RWPE1 (cell line): ENCODE measurements at places on chromosomes 6 and 20.

GRCh38 chr6:43532201-43532600 lies 15.3 kb downstream of the POLR1C start:
- no peak for DNase-seq

GRCh38 chr6:125169522-125169921 lies 15.9 kb downstream of the TPD52L1 start:
- DNase-seq = no peak

DNA sequence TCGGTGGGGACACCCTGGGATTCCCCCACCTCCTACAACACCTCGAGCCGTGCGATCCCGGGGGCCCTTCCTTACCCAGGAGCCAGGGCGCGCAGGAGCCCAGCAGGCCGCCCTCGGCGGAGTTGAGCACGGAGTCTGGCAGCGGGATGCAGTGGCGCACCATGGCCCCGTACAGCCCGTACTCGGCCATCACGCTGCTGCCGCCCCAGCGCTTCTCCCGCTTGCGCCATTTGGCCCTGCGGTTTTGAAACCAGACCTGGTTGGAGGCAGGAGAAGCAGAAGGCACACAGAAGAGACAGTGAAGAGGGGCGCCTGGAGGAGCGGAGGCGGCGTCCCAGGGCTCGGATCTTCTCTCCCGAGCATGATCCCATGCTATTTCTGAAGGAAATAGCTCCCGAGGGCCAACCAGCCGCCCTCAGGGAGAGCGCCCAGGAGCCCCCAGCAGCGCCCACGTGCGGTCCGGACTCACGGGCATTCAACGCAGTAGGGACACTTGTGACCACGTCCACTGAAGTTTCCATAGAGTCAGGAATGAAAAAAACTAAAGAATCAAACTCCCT lies 4.3 kb downstream of the VSX1 start:
- DNase-seq = no peak

DNA sequence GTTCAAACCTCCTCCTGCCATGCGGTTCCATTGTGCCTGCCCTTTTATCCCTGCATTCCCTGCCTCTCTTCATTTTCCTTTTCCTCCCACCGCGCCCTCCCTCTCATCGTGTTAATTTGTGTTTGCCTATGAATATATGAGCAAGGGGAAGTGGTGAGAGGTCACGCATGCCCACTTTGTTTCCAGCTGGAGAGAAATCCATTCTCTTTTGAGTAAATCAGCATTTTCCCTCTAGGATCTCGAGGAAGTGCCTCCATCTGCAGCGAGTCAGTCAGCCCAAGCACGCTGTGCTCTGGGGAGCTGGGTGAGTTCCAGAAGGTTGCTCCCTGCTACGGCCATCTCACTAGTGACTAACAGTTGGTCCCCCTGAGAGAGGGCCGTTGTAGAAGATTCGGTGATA lies 42.9 kb downstream of the CDH26 start:
- no peak for DNase-seq

DNA sequence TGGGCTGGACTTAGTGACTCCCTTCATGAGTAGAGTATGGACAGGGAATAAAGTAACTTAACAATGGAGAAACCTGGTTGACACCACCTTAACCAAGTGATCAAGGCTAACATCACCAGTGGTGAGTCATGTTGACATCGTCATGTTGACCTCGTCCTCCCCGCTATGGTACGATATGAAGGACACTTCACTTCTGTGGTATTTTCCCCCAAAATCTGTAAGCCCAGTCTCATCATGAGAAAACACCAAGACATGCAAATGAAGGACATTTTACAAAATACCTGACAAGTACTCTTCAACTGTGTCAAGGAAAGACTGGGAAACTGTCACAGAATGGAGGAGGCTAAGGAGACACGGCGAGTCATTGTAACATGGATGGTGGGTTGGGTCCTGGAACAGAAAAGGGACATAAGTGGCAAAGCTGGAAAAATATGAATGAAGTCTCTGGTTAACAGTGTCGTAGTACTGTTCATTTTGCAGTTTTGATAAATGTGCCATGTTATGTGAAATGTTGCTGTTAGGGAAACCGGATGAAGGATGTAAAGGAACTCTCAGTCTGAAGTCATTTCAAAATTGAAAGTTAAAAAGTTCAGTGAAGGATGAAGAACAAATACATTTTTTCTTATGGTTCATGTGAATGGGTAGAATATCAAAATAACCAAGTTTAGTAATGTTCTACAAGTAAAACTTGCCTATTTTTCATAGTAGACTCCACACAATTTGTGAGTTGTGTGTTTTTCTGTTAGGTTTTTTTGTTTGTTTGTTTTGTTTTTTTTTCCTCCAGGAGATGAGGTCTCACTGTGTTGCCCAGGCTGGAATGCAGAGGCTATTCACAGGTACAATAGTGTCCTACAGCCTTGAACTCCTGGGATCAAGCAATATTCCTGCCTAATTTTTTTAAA lies 247.5 kb downstream of the TMEM242 start:
- no peak for DNase-seq

DNA sequence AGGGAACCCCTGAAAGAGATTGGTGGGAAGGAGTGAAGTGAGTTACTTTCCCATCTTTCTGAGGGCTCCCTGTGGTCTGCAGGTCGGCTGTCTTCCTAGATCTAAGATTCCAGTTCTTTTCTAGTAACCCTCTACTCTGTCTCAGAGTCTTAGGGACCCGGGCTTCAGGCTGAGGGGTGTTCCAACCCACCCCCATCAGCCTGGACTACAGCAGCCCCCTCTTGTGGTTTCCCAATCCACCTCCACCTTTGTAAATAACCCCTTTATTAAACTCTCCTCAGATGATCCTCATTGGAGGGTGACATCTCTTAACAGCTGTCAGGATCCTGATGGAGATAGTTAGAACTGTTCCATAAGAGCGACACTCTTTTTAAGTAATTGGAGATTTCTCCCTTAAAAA lies 300.4 kb downstream of the LRFN2 start:
- DNase-seq = no peak
